ENCODE measurements at places on chromosomes 13 and 19.

DNA sequence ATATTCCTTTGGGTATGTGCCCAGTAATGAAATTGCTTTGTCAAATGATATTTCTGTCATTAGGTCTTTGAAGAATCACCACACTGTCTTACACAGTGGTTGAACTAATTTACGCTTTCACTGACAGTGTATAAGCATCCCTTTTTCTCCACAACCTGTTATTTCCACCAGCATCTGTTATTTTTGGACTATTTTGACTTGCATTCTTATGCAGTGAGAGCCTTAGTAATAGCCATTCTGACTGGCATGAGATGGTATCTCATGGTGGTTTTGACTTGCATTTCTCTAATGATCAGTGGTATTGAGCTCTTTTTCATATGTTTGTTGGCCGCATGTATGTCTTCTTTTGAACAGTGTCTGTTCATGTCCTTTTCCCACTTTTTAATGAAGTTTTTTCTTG, 92.0 kb upstream of the SPATA13 start:
- DNase-seq, result no peak

DNA sequence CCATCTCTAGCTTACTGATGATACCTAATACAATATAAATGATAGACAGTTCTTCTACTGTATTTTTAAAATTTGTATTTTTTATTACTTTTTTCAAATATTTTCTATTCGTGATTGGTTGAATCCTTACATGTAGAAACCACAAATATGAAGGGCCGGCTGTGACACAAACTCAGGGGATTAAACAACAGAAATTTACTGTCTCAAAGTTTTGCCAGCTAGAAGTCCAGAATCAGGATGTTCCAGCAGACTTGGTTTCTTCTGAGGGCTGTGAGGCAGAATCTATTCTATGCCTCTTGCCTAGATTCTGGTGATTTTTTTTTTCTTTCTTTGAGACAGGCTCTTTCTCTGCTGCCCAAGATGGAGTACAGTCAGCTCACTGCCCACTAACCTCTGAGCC, 13.8 kb downstream of the FPR1 start:
- no peak for DNase-seq

DNA sequence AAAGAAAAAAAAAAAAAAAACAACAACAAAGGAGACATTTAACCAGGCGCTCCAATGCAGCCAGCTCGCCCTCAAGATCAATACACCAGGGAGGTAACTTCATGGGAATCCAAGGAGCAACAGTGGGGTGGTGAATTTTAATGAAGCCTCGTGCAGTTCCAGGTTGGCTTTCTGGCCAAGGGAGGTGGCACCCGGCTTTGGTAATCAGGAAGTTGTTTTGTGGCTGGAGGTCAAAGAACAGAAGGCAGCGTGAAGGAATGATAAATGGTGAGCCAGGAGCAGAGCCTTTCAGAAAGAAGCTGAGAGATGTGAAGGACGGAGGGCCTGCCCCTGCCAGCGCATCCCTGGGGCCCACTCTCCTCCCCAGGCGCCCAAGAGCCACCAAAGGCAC, 188.2 kb upstream of the TSC22D1 start:
- no peak for DNase-seq

DNA sequence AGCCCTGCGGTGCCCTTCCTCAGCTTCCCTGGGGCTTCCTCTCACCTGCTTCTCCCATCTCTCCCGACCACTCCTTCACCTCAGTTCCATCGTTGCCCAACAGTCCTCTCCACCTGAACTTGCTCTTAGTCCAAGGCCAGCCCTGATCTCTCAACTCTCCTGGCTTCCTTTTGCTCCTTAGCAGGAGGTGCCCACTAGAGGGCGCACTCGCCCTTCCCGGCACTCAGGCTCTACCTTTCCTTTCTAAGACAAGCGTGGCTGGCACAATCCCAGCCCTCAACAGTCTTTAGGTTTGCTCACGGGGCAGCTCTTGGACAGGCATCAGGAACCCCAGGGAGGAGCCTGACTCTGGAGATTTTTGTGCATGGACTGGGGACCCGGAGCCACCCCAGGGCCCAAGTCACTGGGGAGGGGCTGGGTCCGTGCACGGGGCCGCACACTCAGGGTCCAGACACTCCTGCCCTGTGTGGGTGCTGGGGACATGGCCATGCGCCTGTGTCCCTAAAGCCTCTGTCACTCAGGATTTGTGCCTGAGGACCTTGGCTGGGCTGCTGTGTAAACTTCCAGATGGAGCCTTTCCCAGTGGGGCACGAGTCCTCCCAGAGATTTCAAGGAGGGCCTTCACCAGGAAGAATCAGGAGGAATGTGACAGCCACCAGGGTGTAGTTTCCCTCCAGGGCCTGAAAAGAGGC, 12.1 kb upstream of the CEACAM8 start:
- no peak for DNase-seq

- DNase-seq, result no peak
These were observed 86.1 kb downstream of the DHRS12 start for GRCh38 chr13:51717786-51718398.

DNA sequence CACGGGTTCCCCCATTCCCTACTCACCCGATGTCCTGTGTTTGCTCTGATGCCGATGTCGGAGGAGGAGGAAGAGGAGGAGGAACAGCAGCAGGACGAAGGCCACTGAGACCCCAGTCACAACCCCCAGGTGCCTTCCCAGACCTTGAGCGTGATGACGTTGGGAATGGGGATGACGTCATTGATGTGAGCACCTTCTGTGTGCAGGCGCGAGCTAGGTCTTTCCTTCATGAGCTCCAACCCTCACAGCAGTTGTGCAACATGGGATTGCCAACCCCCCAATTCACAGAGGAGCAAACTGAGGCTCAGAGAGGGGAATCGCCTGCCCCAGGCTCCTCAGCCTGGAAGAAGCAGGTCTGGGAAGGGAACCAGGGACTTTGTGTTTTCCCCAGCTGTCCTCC, 4.2 kb downstream of the LILRB5 start:
- no peak for DNase-seq

GRCh38 chr13:90415902-90416301, 931.6 kb upstream of the MIR17HG start:
- DNase-seq, result no peak

DNA sequence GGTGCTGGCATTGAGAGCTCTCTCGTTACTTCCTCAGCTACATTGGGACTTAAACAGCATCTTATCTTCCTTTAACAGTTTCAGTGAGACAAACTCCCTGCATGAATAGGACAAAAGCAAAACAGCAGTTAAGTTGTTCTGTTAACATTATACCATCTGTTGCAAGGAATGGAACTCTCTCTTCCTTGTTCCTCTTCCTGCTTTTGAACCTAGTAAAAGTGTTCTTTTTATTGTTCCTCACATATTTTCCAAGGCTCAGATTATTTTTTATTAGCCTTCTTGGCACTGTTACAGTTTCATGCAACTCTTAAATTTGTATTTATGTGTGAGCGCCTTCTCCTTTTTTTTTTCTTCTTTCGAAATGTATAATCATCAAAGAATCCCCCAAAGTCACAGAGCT, 202.6 kb upstream of the UFM1 start:
- no peak for DNase-seq

DNA sequence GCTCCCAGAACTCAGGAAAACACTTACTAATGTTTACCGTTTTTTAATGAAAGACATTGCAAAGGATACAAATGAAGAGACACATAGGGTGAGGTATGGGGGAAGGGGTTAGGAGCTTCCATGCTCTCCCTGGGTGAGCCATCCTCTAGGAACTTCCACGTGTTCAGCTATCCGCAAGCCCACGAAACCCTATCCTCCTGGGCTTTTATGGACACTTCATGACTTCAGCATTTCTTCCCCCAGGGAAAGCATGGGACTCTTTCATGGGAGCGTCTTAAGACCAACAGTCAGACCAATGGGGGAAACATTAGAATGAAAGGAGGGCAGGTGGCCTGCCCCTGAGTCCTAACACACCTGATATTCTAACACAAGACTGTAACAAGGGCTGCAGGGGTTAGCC, 6.6 kb upstream of the ESD start:
- DNase-seq, result no peak

All from activated CD4-positive, alpha-beta T cell treated with anti-CD3 and anti-CD28 coated beads, Interleukin-2, amount 50 U/mL, for 24 hours (primary cell).